ENCODE measurements at places on chromosomes 12 and 14.

DNA sequence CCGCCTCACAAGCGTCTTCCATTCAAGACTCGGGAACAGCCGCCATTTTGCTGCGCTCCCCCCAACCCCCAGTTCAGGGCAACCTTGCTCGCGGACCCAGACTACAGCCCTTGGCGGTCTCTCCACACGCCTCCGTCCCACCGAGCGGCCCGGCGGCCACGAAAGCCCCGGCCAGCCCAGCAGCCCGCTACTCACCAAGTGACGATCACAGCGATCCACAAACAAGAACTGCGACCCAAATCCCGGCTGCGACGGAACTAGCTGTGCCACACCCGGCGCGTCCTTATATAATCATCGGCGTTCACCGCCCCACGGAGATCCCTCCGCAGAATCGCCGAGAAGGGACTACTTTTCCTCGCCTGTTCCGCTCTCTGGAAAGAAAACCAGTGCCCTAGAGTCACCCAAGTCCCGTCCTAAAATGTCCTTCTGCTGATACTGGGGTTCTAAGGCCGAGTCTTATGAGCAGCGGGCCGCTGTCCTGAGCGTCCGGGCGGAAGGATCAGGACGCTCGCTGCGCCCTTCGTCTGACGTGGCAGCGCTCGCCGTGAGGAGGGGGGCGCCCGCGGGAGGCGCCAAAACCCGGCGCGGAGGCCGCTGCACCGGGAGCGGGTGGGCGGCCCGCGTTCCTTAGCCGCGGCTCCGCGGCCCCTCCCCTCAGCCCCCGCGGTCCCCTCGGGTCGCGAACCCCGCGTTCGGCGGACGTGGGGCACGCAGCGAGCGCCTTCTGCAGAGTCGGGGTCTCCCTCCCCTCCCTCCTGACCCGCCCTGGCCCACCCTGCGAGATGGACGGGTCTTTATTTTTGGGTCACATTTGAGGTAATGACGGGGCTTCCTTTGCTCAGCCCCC lies at the start of gene UBC:
Gene UBC (minus strand): TSS at position 259 of the 847 bp plus-strand sequence. CDS start 879 bp downstream, outside the sequence.
- no peak for DNase-seq

DNA sequence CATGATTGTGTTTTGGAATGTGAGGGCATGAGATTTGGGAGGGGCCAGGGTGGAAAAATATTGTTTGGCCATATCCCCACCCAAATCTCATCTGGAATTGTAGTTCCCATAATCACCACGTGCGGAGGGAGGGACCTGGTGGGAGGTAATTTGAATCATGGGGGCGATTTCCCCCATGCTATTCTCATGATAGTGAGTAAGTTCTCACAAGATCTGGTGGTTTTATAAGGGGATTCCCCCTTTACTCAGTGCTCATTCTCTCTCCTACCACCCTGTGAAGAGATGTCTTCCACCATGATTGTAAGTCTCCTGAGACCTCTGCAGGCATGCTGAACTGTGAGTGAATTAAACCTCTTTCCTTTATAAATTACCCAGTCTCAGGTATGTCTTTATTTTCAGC lies 15.7 kb downstream of the OR10P1 start:
- no peak for DNase-seq

- no peak for DNase-seq
Measured at GRCh38 chr12:21607701-21608100, 3.1 kb upstream of the GYS2 start.

GRCh38 chr12:52920937-52921336 lies 16.1 kb upstream of the KRT8 start:
- DNase-seq, result no peak
